Fibroblast of skin of back (primary cell): ENCODE measurements at places on chromosomes 2 and 18.

DNA sequence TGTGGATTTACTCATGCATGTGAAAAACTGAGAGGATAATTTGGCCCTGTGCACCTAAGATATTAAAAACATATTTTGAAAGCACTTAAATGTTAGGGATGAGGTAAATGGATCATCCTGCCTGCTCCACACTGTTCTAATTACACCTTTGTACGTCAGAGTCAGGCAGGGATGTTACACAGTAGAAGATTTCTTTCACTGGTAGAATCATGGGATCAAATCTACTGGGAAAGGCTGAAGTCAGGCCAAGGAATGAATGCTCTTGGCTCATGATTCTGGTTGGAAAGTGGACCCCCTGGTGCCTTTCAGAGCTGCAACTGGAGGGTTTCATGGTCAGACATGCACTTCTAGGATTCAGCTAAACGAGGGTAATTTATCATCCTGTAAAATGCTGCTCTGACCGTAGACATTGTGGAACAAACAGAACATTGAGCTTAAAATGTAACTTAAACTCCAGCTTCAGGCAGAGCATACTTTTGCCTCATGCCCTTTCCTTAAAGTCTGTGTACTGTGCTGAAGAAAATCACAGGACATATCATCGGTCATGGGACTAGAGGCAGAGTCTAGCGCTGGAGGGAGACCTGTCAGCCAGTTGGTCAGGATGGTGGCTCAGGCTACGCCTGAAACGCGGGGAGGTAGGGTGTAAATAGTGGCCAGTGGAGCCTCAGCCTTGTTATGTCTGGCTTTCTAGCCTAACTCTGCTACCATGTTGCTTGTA is 4.9 kb downstream of the KCNE4 start:
- no peak for DNase-seq

GRCh38 chr2:16612490-16612889 is 53.1 kb downstream of the CYRIA start:
- no peak for DNase-seq

DNA sequence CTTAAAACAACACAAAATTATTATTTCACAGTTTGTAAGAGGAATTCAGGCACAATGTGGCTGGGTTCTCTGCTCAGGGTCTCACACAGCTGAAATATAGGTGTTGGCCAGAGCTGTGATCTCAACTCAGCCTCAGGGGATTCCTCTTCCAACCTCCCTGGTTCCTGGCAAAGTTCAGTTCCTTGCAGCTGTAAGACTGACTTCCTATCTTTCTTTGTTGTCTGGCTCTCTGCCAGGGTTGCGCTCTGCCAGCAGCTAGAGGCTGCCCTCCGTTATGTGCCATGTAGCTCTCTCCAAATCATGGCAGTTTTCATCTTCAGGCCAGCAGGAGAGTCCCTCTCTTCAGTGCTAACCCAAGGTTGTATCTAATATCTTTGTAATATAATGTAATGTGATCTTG is 272.5 kb upstream of the KCNJ3 start:
- DNase-seq = no peak

GRCh38 chr18:54075689-54076088 is 148.8 kb downstream of the MBD2 start:
- DNase-seq = no peak

- no peak for DNase-seq
These were observed 304.7 kb downstream of the TCF4 start for GRCh38 chr18:55283309-55283708.

DNA sequence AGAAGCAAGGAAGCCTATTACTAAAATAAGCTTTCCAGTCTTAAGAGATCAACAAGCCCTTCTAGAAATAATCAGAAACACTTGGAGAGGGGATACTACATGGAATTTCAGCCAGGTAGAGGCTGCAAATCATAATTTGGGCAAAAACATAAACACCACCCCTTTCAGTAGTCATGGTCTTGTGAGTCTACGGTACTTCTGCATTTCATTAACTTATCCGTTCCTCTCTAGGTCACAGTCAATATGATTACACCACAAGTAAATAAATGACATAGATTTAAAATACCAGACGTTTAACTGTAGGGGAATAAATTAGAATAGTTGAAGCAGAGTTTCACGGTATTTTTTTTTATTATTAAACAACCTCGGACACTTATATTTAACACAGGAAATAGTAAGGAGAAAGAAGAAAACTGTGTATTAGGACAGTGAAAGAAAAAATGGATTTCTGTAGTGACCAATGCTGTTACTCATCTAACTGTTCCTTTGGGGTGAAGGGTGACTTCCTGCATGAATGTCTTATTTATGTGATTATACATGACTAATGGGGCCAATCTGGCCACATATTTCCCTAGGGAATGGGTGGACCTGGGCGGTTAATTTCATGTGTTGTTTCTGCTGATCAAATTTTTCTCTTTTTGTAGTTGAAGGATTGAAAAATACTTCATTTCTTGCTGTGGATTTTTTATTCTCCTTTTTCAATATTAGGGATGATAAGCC is 456.6 kb upstream of the UBE2E3 start:
- peak; percentile 86 for DNase-seq

DNA sequence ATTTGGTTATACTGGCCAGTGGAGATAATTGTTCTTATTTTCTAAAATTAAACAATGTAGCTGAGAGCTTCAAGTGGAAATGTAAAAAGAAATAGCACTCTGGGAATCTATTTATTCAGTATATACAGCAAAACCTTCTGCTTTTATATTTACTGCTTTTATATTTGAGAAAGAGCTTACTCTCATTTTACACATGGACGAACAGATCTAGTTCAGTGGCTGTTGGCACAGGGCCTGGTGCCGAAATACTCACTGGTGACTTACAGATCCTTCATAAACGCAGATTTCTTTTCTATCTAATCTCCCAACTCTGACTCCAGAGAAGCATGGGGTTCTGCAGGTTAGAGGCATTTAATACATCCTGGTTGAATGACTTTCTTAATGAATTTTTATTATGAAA is 266.2 kb downstream of the ASXL3 start:
- no peak for DNase-seq

DNA sequence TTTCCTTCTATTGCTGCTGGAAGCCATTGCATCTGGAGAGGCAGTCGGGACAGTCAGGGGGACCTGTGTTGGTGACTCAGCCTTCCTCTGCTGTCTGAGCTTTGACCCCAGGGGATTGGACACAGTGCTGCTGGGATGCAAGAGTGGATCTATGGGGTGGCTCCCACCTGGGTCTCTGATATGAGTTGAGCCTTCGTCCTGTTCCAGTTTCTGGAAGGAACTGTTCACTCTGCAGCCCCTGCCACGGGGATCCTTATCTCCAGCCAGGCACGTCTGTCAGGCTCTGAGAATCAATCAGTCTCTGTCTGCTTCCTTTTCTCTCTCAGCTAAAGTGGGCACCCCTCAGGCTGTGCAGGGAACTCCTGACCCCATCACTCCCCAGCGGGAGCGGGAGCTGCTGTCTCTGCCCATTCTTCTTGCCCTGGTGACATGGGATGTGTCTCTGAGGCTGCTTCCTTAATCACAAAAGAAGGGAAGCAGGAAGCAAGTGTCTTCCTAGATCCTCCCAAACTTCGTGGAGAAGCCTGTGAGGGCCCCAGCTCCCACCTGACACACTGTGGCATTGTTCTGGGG is 51.7 kb downstream of the ARHGAP28 start:
- DNase-seq = peak; percentile 32

DNA sequence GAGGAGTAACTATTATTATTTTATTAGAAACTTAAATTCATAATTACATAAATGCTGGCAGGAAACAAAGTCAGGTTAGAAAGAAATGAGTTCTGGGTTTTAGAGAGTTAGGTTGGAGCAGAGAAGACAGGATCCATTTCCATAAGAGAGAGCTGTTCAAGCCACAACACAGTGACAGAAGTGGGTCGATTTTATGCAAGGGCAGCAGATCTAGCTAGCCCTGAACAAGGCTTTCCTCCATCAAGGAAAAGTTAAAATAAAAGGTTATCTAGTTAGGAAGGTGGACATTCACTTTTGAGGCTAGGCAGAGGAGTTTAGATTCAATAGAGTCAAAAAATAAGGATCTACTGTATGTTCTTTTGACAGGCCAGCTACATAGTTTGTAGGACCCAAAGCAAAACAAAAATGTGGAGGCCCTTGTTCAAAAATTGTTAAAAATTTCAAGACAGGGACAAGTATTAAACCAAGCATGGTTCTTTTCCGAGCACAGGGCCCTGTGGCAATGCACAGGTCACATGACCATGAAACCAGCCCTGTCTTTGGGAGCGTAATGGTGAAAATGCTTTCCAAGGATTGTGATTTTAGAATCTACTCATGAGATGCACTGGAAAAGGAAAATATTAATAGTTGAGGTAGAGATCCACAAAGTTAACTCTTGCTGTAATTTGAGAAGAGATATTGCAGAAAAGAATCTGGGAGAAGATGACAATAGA is 91.2 kb upstream of the CREB1 start:
- no peak for DNase-seq

GRCh38 chr2:30249354-30249753 is 18.0 kb downstream of the LBH start:
- DNase-seq = no peak
